ENCODE measurements at places on chromosomes 2 and 18.

GRCh38 chr2:198697218-198697617 lies 760.5 kb downstream of the SATB2 start:
- DNase-seq = no peak

DNA sequence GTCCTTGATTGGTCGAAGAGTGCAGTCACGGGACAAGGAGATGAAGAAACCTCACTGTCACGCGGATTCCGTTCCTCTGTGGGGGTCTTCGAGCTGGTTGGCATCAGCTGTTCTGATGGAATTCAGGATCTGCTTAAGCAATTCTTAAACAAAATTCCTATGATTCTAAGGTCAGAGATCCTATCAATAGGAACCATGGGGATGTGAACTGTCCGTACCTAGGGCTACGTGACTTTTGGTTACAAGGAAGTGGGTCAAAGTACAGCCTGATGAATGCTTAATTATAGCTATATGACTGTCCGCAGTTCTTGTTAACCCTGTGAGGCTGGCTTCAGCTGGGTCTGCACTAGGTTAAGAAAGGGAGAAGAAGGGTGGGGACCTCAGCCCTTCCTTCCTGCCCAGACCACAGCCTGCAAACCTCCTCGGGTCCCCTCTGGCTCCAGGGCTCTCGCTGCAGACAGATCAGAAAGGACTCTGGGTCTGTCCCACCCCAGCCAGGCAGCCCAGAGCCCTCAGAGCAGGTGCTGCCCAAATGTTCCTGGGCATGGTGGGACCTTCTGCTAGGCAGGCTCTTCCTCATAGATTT lies 44.2 kb upstream of the TAF1B start:
- DNase-seq = peak; percentile 68

DNA sequence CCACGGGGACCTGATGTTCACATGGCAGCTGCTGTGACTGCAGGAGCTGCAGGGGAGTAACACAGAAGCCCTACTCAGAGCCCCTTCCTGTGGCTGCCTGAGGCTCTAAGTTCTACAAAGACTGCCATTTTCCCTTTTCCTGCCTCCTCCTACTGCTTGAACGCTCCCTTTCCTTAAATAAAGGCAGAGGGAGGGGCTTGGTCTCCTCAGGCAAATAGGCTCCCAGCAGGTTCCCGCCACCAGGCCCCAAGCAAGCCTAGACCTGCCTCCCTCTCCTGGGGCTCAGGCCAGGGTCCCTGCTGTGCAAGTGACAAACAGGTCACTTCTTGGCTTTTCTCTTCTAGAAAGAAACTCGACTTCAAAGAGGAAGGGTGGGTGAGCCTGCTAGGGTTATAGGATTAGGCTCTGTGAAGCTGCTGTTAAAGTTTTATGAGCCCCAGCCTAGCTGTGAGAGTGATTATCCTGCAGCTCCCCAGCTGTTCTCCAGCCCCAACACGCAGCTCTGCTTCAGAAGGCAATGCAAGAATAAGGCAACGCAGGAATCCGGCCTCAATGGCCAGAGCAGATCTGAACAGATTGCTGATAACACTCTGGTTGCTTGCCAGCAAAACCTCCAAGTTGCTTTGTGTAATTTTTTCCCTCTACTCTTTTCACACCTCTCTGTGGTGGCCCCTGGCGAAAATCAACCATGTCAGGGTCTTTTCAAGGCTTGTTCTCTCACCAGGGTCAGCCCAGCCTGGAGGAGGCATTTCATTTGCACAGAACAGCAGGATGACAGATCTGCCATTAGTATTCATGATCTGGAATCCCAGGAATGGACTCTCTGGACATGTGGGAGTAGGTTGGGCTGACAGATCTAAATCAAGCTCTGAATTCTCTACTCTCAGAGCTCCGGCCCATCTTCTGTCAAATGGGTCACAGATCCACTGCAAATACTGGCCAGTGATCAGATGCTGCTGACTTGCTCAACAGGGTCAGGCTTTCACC lies 71.3 kb downstream of the MRO start:
- DNase-seq = no peak

DNA sequence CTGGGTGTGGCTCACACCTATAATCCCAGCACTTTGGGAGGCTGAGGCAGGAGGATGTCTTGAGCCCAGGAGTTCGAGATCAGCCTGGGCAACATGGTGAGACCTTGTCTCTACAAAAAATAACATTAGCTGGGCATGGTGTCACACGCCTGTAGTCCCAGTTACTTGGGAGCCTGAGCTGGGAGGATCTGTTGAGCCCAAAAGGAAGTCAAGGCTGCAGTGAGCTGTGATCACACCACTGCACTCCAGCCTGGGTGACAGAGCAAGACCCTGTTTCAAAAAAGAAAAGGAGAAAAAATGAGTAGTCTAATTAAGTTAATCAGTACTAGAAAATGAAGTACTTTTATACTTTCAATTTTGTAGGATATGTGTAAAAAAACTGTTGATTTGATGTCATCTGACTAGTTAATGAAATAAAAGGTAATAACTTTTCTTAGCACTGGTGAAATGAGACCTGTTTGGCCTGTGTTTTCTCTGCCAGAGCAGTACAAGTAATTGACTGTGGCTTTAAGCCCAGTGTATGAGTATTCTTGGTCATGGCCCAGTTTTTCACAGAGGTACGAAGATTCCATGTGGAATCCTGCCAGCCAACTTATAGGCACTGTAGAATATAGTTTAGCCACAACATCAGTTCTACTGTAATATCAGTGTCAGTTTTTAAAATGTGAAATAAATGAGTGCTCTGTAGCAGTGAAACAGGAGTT lies 35.8 kb downstream of the MFSD6 start:
- DNase-seq = no peak

DNA sequence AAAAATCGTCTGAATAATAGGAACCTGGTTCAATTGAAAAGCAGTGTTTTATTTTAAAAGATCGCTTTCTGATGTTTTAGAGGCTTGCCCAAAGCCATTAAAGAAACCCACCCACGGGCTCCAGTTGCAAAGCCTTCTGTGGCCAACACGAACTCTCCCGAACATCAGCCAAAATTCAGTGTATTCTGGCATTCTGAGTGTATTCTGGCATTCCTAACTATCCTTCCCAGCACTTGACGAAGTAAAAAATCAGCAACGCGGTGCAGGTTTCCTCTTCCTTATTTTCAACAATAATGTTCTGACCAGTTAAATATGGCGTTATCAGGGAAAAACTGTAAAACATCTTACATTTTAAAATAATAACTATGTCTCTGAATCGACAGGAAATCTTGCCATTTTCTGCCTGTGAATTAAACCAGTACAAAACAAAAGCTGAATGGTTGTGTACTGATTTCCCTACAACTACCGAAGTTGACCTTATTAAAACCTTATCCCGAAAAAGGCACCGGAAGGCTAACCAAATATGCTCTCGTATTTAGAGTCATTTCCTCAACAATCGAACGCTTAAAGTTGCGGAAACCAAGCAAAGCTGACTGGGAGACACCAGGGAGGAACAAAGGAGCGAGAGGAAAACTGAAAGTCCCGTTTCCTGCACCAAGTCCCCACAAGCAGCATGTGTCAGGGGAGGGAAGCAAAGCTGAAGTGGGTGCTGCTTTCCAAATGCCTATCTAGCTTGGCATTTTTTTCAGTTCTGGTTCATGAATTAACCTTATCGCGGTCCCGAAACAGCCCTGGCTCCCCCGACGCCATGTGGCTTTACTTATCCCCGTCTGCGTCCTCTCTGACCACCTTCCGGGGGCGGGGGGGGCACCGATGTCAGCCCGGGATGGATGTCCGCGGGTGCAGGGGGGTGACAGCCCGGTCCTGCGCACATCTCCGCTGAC lies 44.3 kb downstream of the ZNF516 start:
- peak; percentile 51 for DNase-seq

GRCh38 chr2:70525032-70525431 lies 28.6 kb downstream of the TGFA start:
- DNase-seq = no peak

GRCh38 chr2:213496226-213496625 lies 212.0 kb downstream of the SPAG16 start:
- DNase-seq = no peak

DNA sequence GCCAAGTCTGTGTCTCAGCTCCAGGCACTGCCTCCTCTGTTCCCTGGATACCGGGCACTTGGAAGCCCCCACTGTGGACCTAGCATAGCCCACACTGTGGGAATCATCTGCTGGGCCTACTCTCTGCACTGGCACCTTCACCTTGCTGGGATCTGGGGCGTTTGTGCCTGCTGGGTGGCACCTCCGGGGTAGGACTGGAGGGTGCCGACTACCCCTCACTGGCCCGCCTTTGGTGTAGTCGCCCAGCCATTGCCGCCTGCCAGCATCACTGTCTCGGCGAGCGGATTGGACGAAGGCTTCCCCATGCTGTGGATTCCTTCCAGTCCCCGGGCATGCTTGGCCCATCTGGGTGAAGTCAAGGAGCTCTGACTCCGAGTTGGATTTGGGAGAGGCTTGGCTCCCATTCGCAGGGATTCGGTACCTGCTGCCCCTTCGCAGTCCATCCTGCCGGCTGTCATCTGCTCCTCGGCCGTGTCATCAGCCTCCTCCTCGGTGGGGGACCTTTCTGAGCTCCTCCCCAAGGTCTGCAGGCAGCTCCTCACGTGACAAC lies 180.6 kb upstream of the HDAC4 start:
- peak; percentile 43 for DNase-seq

DNA sequence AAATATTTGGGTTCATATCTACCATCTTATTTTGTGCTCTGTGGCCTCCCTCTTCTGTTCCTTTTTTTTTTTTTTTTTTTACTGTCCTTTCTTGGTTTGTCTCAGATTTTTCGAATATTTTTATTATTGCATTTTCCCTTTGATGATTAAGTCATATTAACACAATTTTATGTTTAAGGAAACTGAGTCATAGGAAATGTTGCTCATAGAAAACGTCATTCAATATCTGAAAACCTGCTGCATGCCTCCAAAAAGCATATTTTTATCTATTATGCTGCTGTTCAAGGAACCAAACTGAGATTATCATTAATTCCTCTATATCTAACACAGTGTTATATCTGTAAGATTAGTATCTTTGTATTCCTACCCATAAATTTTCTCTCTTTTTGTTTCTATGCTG lies 614.3 kb upstream of the SLC8A1 start:
- no peak for DNase-seq

GRCh38 chr2:131035112-131035825 lies 58.0 kb downstream of the FAM168B start:
- DNase-seq = no peak

DNA sequence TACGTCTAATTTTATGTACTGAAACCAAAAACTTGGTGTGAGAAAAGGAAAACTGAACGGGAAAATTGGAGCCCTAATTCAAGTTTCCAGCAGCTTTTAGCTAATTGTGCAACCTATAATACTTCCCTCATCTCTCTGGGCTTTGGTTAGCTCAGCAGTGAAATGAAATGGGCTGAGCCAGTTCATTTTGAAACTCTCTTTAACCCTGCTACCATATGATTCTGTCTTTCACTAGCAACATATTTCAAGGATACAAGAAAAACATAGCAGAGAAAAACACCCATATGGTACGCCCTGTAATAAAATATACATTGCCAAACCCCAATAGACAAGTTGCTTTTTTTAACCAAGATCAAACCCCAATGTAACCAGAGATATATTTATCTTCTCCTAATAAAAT lies 799 bp downstream of the SYT4 start:
- DNase-seq = no peak

DNA sequence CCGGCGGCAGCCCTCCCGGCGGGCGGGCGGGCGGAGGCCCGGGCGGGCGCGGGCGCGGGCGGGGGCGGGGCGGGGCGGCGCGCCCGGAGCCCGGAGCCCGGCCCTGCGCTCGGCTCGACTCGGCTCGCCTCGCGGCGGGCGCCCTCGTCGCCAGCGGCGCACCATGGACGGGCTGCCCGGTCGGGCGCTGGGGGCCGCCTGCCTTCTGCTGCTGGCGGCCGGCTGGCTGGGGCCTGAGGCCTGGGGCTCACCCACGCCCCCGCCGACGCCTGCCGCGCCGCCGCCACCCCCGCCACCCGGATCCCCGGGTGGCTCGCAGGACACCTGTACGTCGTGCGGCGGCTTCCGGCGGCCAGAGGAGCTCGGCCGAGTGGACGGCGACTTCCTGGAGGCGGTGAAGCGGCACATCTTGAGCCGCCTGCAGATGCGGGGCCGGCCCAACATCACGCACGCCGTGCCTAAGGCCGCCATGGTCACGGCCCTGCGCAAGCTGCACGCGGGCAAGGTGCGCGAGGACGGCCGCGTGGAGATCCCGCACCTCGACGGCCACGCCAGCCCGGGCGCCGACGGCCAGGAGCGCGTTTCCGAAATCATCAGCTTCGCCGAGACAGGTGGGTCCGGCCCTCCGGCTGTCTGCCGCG lies at the start of gene INHBB:
Gene INHBB, plus strand, starts transcription at position 111 of the 641 bp plus-strand sequence. Its CDS starts 53 bp downstream, at position 164.
- no peak for DNase-seq

GRCh38 chr2:197339016-197339415 lies 28.4 kb upstream of the ANKRD44 start:
- DNase-seq = no peak

GRCh38 chr2:62705859-62706720 lies 577 bp downstream of the EHBP1 start:
- peak; percentile 53 for DNase-seq

GRCh38 chr2:144529841-144530240 lies 9.9 kb upstream of the ZEB2 start:
- DNase-seq = no peak

DNA sequence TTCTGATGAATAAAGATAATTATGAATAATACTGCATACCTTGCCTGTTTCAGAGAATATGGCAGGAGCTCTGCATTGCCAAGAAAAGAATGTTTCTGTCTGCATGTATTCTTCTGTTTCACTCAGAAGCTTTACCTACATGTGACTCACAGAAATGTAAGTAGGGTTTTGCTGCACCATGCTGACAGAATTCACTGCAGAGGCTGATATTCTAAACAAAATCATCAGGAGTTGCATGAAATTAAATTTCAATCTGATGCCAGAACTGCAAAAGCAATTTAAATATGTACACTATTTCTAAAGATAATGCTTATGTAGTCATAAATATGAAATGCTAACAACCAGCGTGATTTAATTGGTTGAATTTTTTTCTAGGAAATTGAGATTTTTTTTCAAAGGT lies 332.8 kb upstream of the FSHR start:
- no peak for DNase-seq

GRCh38 chr2:191864628-191865374 lies 17.9 kb upstream of the CAVIN2 start:
- DNase-seq = no peak

DNA sequence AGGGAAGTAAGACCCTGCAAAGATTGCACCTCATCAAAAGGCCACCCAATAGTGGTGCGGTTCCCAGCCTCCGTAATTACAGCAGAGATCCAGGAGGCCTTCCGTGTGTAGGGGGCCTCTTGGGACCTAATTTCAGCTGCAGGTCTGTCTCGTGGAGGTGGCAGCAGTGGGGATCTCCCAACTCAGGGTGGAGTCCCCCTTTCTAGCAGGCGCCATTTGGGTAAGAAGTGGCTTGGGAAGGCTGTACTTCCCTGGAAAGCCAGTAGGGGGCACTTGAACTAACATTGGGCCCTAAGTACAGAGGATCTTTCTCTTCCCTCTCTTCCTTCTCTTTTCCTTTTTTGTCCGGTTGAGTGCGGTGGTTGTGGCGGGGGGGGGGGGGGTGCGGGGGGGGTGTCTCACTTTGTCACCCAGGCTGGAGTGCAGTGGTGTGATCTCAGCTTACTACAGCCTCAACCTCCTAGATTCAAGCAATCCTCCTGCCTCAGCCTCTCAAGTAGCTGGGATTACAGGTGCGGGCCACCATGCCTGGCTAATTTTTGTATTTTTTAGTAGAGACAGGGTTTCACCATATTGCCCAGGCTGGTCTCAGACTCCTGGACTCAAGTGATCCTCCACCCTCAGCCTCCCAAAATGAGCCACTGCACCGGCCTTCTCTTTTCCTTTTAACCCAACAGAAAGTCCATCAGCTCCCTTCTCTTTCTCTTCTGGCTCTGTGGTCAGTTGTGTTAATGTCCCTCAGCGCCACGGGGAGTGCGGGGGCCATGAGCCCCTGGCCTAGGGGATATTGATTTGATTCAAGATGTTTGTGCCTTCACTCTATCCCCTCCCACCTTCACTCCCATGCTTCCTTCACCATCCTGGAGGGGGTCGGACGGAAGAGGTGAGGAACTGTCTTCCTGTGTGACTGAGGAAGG lies 32.0 kb downstream of the CENPO start:
- peak; percentile 40 for DNase-seq

Measured in Peyer's patch (tissue), 4 donors.